ENCODE measurements at places on chromosomes 16 and 17.

DNA sequence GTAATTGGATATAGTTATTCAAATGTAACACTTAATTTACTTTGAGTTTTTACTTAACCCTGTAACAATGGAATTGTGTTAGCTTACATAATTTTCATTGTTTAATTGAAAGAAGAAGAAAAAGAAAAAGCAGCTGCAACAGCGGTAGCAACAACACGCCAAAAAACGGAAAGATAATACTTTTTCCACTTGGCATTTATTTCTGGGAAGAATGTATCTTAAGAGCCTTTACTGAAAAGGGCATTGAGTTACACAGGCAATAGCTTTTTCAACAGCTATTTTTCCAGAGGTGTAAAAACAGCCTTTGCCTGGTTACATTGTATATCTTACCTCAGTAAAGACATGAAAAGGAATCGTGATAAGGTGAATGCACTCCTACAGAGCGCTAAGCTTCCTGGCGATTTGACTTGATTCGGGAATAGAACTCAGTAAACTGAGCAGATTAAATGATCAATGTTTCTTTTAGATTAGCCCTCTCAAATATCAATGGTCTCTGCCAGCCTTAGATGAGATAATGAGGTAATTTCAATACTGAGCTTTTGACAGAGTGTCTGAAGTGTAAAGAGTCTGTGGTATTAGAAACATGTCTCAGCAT lies 311.3 kb downstream of the CDH13 start:
- no peak for DNase-seq

DNA sequence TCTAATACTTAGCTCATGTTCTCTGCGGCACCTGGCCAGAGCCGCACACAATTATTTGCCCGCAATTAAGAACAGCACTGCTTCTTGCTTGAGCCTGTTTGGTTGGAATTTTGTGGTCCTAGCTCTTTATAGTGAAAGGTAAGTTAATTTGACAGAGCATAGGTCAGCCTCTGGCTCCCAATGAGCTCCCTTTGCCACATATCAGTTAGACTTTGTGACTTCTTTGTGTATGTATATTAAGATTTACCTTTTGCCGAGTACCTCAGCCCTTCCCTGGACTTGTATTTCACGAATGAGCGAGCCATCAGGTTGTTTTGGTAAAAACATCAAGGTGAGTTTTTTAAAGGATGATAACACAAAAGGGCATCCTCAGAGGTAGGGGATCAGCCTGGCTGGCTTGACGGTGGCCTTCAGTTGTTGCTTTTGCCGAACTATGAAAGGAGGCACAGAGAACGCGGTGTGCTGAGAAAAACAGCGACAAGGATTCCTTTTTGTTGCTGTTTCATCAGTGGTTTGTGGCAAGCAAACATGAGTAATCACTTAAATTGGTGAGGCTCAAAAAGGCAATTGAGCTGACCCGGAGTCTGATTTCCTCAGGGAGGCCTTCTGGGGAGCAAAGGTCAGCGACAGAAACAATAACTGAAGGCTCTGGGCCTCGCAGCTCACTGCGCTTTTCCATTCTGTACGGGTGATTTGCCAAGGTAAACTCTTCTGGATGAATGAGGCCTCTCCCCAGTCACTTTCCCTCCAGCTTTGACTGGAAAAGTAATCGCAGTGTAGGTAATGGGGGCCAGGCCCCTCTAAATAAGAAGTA lies 163.6 kb downstream of the HS3ST3A1 start:
- DNase-seq: no peak

GRCh38 chr17:70588003-70588402 lies 418.7 kb downstream of the KCNJ2 start:
- DNase-seq: no peak

GRCh38 chr17:40490982-40491381 lies 10.4 kb downstream of the TNS4 start:
- DNase-seq: no peak

DNA sequence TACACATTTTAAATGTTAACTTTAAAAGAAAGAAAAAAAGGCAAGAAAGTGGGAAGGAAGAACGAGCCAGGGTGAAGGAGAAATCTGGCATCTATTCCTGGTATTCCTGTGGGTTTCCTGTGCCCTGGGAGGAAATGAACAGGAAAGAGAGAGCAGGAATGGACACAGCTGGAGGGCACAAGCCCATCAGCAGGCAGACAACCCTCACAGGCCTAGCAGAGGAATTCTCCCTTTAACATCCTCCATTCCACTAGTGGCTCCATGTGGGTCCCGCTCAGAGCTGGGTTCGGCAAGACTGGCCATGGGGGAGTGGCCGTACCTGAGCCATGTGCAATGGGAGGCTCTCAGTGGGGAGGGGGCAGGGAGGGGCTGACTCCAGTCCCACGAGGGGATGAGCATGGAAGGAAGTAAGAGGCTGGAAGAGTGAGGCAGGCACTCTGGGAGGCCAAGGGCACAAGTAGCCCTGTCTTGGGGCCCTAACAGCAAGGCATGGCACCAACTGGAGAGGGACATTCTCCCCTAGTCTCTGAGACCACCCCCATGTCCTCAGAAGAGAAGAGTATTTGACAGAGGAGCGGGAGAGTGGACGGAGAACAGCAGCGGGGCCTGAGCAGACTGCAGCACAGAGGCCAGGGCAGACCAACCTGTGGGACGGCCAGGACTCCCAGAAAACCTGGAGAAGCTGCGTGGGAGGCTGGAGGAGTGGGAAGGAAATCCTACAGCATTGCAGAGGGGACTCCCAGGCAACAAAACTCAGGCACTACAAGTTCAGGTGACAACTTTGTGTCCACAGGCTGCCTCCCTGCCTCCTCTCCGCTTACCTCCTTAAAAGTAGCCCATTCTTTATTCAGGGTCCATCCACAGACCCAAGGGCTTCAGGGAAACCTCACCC lies 30.2 kb downstream of the TK2 start:
- no peak for DNase-seq

GRCh38 chr16:30409125-30410060 lies 2.0 kb downstream of the ZNF771 start:
- peak; percentile 91 for DNase-seq

DNA sequence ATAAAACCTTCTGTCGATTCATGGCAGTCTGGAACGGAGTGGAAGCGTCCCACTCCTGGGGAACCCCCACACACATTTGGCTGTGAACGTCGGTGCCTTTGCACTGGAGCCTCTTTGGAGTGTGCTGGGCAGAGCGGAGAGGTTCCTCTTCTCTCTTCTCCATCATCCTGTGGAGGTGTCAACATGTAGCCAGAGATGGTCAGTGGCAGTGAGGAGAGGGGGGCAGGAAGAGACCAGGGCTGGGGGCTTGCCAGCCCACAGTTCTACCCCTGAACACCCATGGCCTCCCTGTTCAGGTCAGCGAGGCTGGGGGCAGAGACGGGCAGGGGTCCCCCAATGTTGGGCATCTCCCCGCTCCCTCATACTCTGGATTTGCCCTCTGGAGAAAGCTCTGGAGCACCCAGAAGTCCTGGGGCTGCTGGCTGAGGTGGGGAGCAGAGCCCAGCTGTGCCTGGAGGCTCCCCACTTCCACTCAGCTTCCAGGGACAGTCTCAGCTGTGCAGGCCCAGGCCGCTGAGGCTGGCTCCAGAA lies 223.7 kb downstream of the SEC14L1 start:
- DNase-seq: no peak

DNA sequence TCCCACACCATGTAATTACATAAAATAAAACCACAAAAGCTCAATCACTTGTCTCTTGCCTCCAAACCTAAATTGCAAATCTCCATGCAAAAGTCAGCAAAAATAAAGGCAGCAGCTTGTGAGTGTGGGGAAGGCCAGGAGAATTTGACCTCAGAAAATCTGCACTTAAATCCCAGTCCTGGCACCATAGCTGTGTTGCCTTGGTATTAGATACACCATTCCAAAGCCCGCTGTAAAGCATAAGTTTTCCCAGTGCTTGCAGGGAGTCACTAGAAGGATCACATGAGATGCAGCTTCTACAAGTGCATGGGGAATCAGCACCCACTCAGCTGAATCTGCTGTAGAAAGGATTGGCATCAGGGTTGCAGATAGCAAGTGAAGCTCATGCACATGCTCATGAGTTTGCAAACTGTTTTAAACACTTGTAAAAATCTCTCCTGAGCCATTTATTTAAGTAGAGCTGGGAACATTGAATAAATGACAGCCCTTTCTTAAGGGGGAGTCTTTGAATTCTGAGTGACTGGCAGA lies 495.0 kb upstream of the HSBP1 start:
- DNase-seq: no peak

- DNase-seq: no peak
Measured at GRCh38 chr17:56149266-56150036, 3.8 kb upstream of the ANKFN1 start.

DNA sequence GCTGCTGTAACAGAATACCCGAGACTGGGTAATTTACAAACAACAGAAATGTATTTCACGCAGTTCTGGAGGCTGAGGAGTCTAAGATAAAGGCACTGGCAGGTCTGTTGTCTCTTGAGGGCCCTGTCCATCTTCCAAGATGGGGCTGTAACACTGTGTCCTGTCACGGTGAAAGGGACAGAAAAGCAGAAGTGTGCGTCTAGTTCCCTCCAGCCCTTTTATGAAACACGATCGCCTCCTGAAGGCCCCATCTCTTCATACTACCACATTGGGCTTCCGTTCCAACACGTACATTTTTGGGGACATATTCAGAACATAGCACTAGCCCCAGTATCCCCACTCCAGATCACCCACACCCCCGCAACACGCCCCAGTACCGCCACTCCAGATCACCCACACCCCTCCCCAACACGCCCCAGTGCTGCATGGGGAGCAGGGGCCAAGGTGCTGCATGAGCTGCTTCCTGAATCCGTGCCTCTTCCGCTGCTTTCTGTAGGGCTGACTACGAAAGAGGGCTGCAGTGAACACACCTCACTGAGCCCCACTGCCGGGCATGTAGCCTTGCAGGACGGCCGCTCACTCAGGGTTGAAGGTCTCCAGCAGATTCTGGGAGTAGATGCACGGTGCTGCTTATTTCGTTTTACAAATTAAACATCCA lies 91.9 kb downstream of the RPTOR start:
- peak; percentile 34 for DNase-seq

GRCh38 chr17:12537436-12537835 lies 128.3 kb upstream of the MYOCD start:
- DNase-seq: no peak

DNA sequence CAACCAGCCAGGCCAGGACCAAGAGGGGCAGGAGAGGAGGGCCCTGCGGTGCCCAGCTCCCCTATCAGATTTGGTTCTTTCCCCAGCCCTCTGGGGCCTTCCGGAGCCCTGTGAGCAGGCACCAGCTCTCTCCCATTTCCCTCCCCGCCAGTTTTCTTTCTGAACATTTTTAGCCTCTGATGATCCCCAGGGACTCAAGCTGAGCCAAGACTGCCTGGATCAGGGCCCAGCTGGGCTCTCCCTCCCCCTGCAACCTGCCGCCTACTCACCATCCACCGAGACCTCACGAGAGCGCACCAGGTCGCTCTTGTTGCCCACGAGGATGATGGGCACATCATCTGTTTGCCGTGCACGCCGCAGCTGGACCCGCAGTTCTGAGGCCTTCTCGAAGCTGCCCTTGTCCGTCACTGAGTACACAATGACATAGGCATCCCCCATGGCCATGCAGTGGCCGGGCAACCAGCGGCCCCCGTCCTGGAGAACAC lies 2.0 kb downstream of the RRAD start:
- DNase-seq: no peak

GRCh38 chr17:76255801-76256429 lies 9.2 kb upstream of the UBALD2 start:
- DNase-seq: no peak

DNA sequence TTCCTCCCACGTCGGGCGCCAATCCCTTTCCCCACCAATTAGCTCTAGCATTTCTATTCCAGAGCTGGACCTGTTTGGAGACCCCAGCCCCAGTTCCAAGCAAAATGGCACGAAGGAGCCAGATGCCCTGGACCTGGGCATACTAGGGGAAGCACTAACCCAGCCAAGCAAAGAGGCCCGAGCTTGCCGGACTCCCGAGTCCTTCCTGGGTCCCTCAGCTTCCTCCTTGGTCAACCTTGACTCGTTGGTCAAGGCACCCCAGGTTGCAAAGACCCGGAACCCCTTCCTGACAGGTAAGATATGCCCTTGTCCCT lies 5.6 kb upstream of the SPATA20 start:
- no peak for DNase-seq

DNA sequence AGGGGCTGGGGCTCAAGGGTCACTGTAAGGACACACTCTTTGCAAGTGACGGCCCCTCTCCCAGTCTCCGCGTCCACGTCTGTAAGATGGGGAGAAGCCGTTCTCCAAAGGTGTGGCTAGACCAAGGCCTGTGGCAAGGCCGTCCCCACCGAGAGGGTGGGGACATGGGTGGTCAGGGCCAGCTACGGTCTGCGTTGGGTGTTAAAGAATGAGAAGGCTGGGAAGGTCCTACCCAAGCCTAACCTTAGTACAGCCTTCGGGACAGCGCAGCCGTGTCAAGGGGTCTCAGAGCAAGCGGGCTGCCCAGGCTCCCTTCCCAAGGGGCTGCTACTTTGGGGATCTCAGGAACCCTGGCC lies 1.9 kb downstream of the C1QTNF8 start:
- DNase-seq: no peak

DNA sequence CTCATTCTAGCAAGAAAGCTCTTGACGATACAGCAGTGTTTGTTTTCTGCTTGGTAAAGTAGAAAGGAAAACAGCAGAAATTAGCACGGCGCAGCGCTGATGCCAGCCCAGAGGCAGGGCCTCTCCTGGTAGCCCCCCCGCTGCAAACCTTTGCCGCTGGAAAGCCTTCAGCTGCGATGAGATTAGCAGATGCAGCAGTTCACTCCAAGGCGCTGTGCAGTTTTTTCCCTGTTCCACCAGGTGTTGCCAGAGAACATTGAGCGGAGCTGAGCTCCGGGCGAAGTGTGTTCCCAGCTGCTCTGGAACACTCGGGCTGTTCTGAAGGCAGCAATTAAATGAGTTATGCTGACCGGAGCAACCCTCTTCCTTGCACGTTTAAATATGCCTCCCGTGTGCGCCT lies 72.5 kb downstream of the RBFOX1 start:
- no peak for DNase-seq

DNA sequence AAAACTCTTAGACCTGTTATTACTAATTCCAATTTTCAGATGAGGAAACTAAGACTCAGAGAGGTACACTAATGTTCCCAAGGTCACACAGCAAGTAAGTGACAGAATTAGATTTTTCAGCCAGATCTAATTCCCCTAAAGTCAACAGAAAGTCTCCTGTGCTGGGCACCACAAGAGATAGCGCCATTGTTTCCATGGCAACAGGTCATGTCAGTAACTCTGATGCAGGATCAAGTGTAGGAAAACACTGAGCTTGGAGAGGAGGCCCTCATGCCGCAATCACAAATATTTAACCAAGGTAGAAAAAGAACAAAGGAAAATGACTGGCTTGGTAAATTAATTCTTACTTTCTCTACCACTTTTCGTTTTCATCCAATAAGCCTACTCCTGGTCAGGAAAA lies 166.0 kb upstream of the CDH13 start:
- no peak for DNase-seq

- DNase-seq: no peak
Measured at GRCh38 chr17:49543860-49544259, 31.8 kb upstream of the NXPH3 start.

- no peak for DNase-seq
Measured at GRCh38 chr17:75681289-75681688, 14.2 kb downstream of the SAP30BP start.

DNA sequence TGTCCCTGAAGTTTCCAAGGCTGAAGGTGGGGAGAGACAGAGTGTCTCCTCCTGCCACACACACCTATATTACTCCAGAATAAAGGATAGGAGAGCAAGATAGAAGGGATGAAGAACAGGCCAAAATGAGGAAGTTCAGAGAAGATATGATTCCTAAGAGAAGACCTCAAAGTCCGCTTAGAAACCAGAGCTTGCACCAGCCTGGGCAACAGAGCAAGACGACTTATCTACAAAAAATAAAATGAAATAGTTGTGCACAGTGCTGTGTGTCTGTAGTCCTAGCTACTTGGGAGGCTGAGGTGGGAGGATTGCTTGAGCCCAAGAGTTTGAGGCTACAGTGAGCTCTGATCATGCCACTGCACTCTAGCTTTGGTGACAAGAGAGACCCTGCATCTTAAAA lies 128.2 kb downstream of the HS3ST3B1 start:
- peak; percentile 47 for DNase-seq
